ENCODE measurements at places on chromosomes 16 and 17. TPM values are rescaled to one million over a fixed set of nuclear protein-coding genes. Genes with fewer than 3 reads are reported as not detected.

- peaks cover 10% of the 10 kb centered on the region for H3K36me3 ChIP-seq
- H3K27me3 ChIP-seq: no peaks in the 10 kb centered on the region
- H3K4me3 ChIP-seq: no peak overlapping the region
- no peak overlapping the region for H3K27ac ChIP-seq
- no peak for DNase-seq
Observed at GRCh38 chr17:80783971-80784370, 207.7 kb upstream of the CHMP6 start.

DNA sequence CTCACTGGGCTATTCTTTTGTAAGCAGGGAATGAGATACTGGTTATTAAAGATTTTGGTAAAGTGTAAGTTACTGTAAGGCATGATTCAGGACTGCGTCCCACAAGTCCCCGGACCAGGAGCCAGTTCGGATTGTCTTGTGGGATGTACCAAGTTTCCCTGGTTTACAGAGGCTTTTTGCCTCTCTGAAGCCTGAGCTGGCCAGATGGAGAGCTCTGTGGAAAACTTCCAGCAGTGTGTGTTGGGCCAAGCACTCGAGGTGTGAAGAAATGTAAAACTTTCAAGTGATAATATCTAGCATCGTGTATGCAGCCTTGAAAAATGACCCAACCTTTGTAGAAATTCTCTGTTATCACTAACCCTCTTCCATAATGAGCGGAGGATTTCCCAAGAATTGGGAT is 2.4 kb downstream of the EPN2 start:
- H3K27me3 ChIP-seq: no peaks in the 10 kb centered on the region
- no peak overlapping the region for H3K27ac ChIP-seq
- H3K4me1 ChIP-seq: no peaks in the 10 kb centered on the region
- DNase-seq: no peak
- no peak overlapping the region for H3K4me3 ChIP-seq

DNA sequence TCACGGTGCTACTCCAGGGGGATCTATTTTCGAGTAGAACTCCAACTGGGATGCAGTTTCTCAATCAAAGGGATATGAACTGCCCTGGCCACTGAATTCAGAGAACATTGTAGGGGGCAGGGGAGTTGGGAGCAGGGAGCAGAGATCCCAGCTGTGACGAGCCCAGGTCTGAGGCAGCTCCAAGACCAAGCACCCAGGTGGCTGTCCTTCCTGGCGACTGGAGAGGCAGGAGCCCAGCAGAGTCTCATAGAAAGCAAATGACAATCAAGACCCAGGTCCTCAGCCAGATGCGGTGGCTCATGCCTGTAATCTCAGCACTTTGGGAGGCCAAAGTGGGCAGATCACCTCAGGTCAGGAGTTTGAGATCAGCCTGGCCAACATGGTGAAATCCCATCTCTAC is 60.1 kb downstream of the TK2 start:
- peaks cover 22% of the 10 kb centered on the region for H3K4me1 ChIP-seq
- peaks cover 8% of the 10 kb centered on the region for H3K36me3 ChIP-seq
- no peaks in the 10 kb centered on the region for H3K27me3 ChIP-seq

Gene NXN
- 1.8 TPM for total RNA-seq

DNA sequence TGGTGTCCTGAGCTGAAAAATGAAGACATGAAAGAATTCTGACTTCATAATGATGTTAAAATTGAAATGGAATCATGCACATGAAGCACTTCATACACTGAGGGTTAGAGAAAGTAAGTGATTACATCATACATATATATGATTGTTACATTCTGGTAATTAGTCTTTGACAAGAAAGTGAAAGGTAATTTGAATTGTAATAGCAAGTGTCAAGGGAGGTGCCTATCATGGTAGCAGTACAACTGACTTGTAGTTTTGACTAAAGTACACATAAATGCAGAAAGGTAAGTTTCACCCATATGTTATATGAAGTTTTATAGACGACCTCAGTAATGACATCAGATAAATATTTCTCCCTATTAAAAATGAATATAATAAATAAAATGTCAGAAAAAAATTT is 1325.0 kb upstream of the GOT2 start:
- no peak for DNase-seq
- no peaks in the 10 kb centered on the region for H3K4me1 ChIP-seq
- H3K27me3 ChIP-seq: no peaks in the 10 kb centered on the region

Gene CIITA
- total RNA-seq: 16.3 TPM

All from Calu3 (cell line).